GF-D8 (cell line): ENCODE measurements at places on chromosomes 5 and 9.

GRCh38 chr5:176429972-176430371, 13.6 kb upstream of the CLTB start:
- no peak for DNase-seq

GRCh38 chr5:164799391-164799790, 1294.0 kb downstream of the MAT2B start:
- no peak for DNase-seq

GRCh38 chr9:3447788-3448187, 78.0 kb downstream of the RFX3 start:
- DNase-seq: no peak

GRCh38 chr9:136110082-136111061, 8.3 kb downstream of the TMEM250 start:
- no peak for DNase-seq

- DNase-seq: no peak
These were observed 14.2 kb upstream of the MACIR start for GRCh38 chr5:103244398-103244797.

GRCh38 chr9:86979657-86980056, 32.4 kb upstream of the GAS1 start:
- DNase-seq: no peak

GRCh38 chr9:83986765-83987401, 6.3 kb downstream of the RMI1 start:
- DNase-seq: no peak
